ENCODE measurements at places on chromosomes 11 and 22. TPM values are rescaled to one million over a fixed set of nuclear protein-coding genes. Genes with fewer than 3 reads are reported as not detected.

Gene MSANTD2
- 25.6 TPM for total RNA-seq

Gene SCGB1D2
- total RNA-seq: not detected

Gene PATE4
- not detected for total RNA-seq

Gene RFPL1
- not detected for total RNA-seq

Gene ELFN2
- 0.66 TPM for total RNA-seq

Gene VSIG10L2
- not detected for total RNA-seq

Gene DDX17
- 439 TPM for total RNA-seq

Gene NXPE4
- not detected for total RNA-seq

Gene CCDC82
- 18.8 TPM for total RNA-seq

Gene SREBF2
- total RNA-seq: 74.7 TPM
